A172 (cell line): ENCODE measurements at places on chromosomes 16 and 17. TPM values are rescaled to one million over a fixed set of nuclear protein-coding genes. Genes with fewer than 3 reads are reported as not detected.

DNA sequence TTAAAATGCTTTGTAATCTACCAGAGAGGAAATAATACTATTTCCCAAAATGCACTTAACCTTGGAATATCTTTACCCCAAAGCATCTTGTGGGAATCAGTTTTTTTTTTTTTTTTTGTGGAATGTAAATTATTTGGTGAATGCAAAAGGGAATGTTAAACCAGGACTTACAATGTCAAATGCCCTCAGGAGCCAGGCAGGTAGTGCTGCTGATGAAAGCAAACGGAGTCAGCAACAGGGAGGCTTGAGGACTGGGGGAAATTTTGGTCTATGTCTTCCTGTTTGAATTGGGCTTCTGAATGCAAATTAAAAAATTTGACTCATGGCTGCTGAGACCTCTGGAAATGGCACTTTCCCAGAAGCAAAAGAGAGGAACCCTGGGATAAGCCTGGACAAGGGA lies 96.5 kb upstream of the NLRP1 start:
- DNase-seq: no peak

GRCh38 chr17:14330492-14330962 lies 29.6 kb downstream of the HS3ST3B1 start:
- DNase-seq: no peak

DNA sequence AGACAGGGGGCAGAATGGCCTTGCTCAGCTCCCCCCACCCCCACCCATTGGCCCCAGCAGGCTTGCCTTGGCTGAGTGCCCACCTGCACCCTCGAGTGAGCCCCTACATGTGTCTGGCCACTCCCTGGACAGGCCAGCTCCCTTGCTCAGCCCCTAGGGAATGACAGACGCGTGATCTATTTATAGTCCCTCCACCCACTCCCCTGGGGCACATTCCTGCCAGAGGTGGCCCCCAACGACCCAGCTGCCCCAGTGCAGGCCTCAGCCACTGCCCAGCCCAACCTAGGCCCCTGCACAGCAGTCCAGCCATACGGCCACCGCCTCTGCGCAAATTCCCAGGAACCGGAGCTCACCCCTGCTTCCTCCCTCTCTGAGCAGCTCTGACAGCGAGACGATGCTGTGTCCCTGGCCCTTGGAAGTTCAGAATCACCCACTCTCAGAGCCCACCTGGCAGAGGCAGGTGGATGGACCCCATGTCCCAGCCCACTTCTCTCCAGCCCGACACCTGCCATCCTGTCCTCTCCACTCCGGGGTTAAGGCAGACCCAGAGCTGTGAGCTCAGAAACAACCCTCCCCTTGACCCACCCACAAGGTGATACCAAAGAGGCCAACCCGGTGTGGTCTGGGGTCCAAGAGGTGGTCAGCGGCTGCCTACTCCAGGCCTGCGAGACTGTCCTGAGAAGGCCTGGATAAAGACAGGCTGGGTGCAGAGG lies 11.5 kb upstream of the P2RX1 start:
- DNase-seq: no peak

Gene RAMP2
- total RNA-seq: not detected in 2 replicates
